Mesothelial cell of epicardium (in vitro differentiated cells): ENCODE measurements at places on chromosomes 6 and 20.
A peak's percentile ranks its signal among the peaks of the same experiment; 100 is the strongest.

- DNase-seq = no peak
- peaks cover 8% of the 10 kb centered on the region for H3K27me3 ChIP-seq
- H3K36me3 ChIP-seq = no peaks in the 10 kb centered on the region
- H3K4me3 ChIP-seq = no peak overlapping the region
- no peak overlapping the region for H3K27ac ChIP-seq
These were observed 60.7 kb upstream of the LAMA2 start for GRCh38 chr6:128822271-128822670.

DNA sequence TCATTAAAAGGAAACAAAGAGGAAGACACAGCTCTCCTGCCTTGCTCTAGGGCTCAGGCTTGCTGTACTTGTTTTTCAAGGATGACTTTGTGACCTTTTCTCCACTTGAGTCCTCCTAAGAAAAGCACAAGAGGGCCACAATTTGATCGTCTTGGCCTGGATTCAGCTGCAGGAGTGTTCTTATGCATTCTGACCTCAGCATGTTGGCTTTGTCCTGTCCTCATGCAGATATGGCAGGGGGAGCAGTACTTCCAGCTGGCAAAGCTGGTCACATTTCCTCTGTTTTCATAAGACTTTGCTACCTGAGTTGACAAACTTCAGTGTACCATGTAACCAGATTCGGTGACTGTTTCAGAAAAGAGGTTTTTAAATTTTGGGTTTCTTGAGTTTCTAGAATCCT lies 30.8 kb downstream of the KDM1B start:
- H3K27ac ChIP-seq = peak overlapping the region; percentile 25
- DNase-seq = no peak
- peaks cover 10% of the 10 kb centered on the region for H3K36me3 ChIP-seq
- H3K4me1 ChIP-seq = peaks cover 3% of the 10 kb centered on the region
- H3K27me3 ChIP-seq = no peaks in the 10 kb centered on the region

GRCh38 chr20:15251171-15251570 lies 913.8 kb upstream of the FLRT3 start:
- DNase-seq = no peak
- H3K27me3 ChIP-seq = no peaks in the 10 kb centered on the region
- peaks cover 30% of the 10 kb centered on the region for H3K4me1 ChIP-seq
- no peak overlapping the region for H3K27ac ChIP-seq
- H3K4me3 ChIP-seq = no peak overlapping the region

DNA sequence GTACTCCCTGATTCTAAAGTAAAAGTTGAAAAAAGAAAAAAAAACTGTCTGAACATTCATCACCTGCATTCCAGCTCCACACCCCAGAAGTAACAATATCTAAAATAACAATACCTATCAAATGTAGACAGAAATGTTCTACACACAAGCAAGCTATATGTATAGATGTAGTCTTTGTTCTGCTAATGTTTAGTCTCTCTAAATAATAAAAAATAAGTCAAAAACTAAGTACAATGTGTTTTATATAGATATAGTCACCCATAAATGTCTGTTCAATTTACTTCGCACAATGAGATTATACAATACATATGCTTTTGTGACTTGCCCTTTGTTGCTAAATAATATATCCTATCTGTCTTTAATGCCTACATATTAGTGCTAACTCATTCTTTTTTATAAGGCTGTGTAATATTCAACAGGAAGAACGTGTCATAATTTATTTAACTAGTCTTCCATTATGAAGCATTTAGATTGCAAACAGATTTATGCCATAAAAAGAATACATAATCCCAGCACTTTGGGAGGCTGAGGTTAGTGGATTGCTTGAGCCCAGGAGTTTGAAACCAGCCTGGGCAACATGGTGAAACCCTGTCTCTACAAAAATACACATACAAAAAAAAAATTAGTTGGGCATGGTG lies 216.2 kb upstream of the ZNF217 start:
- H3K4me1 ChIP-seq = peaks cover 5% of the 10 kb centered on the region
- DNase-seq = no peak
- no peak overlapping the region for H3K27ac ChIP-seq
- H3K4me3 ChIP-seq = no peak overlapping the region
- no peaks in the 10 kb centered on the region for H3K36me3 ChIP-seq

DNA sequence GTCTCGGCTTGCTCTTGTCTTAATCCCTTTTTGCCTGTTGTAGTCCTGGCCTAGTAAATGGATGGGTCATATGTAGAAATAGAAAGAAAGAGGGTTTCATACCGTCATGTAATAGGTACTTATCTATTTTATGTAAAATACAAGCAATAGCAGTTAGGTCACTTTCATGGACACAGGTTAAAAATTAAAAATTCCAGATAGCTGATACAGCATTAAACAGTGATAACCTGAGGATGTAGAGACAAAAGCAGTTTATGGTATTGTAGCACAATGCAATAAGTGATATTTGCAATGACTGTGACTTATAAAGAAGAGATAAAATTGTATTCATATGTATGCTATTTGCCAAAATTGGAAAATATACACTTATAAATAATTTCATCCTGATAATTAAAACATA lies 96.9 kb downstream of the CCDC170 start:
- no peak overlapping the region for H3K4me3 ChIP-seq
- no peak overlapping the region for H3K27ac ChIP-seq
- DNase-seq = no peak
- H3K27me3 ChIP-seq = peaks cover 2% of the 10 kb centered on the region
- H3K36me3 ChIP-seq = no peaks in the 10 kb centered on the region

- peaks cover 5% of the 10 kb centered on the region for H3K27me3 ChIP-seq
- peaks cover 8% of the 10 kb centered on the region for H3K36me3 ChIP-seq
- H3K4me1 ChIP-seq = no peaks in the 10 kb centered on the region
- no peak overlapping the region for H3K27ac ChIP-seq
These were observed 240.8 kb downstream of the ARHGAP18 start for GRCh38 chr6:129469070-129469662.

GRCh38 chr6:21173678-21174077 lies 419.9 kb upstream of the SOX4 start:
- no peak for DNase-seq
- H3K27me3 ChIP-seq = no peaks in the 10 kb centered on the region
- peaks cover 5% of the 10 kb centered on the region for H3K4me1 ChIP-seq
- H3K36me3 ChIP-seq = peaks cover 8% of the 10 kb centered on the region
- no peak overlapping the region for H3K4me3 ChIP-seq
- no peak overlapping the region for H3K27ac ChIP-seq

- H3K27me3 ChIP-seq = peaks cover 15% of the 10 kb centered on the region
- H3K36me3 ChIP-seq = no peaks in the 10 kb centered on the region
- H3K4me3 ChIP-seq = no peak overlapping the region
- H3K4me1 ChIP-seq = peaks cover 14% of the 10 kb centered on the region
These were observed 30.5 kb downstream of the MDGA1 start for GRCh38 chr6:37667050-37667814.

DNA sequence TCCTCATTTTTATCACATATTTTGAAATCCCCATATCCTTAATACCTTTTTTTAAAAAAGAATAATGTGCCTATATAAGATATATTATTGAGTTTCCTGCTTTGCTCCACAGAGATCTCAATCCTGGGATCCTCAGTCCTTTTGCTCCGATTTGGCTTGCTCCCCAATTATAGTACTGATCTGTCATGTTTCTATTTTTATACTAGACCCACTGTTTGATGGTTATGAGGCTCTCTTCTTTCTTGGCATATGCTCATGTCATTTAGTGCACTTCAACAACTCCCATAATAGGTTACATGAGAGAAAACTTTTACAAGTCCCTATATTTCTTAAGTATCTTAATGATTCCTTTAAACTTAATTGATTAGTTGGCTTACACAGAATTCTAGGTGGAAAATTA lies 958.5 kb upstream of the EPHA7 start:
- no peak overlapping the region for H3K27ac ChIP-seq
- H3K27me3 ChIP-seq = no peaks in the 10 kb centered on the region
- no peak for DNase-seq
- no peaks in the 10 kb centered on the region for H3K36me3 ChIP-seq
- H3K4me1 ChIP-seq = peaks cover 13% of the 10 kb centered on the region
- H3K4me3 ChIP-seq = no peak overlapping the region
